ENCODE measurements at places on chromosomes 5 and 9. TPM values are rescaled to one million over a fixed set of nuclear protein-coding genes. Genes with fewer than 3 reads are reported as not detected.

Gene TMC1
- total RNA-seq: not detected

DNA sequence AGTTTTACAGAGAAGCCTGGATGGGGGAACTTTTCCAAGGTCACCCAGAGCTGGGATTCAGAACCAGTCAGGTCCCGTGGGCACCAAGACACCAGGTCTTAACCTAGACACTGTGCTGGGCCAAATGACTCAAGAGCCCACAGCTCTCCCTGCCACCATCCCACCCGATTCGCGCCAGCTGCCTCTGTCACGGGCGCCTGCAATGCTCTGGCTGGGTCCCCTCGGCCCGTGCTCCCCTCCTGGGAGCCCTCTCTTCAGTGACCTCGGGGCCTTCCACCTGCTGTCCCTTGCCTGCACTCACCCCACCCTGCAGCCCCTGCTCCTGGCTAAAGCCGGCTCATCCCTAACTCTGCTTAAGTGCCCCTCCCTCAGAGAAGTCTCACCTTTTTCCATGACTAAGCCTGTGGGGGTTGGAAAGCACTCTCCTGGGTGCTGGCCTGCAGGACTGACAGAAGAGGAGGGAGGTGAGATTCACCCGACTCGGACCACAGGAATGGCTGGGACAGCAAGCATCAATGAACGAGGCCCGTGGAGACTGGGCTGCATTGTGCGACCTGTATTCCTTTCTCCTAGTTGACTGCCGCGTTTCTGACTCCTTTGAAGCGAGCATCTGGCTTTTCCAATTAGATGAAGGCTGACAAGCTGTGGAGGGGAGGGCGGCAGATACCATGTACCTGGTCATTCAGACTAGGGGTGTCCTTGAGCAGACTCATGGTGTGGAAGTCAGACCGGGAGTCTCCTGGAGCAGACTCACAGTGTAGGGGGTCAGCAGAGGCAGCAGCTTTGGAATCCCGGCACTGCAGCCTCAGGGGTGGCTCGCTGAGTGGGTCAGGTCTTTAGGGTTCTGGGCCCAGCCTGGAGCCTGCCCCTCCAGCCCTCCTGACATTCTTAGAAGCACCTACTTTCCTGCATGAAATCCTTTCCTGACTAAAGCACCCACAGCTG is 5.8 kb upstream of the IL4 start:
- DNase-seq: no peak

Gene SPATA31E1
- total RNA-seq: not detected

- no peak for DNase-seq
Observed at GRCh38 chr5:96649251-96649662, 12.9 kb upstream of the CAST start.

Gene NEUROG1
- not detected for total RNA-seq

Gene C9orf78
- 38.7 TPM for total RNA-seq

GRCh38 chr9:91942201-91942600 is 7.8 kb downstream of the ROR2 start:
- no peak for DNase-seq

GRCh38 chr5:3226196-3226920 is 369.3 kb upstream of the IRX1 start:
- no peak for DNase-seq

DNA sequence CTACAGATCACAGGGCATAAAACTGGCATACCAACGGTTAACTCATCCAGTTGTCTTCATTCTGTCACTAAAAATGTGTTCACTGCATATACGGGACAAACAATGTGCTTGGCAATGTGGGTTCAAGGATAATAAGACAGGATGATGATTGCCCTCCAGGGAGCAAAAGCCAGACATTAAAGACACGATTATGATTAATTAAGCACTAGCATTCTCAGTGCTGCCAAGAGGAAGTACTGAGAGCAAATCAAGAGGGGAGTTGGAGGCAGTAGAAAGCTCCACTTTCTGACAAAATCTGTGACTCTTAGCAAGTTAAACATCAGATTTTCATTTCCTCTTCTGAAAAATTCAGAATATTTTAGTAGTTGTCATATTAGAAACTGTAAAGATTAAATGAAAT is 9.0 kb upstream of the IFNA8 start:
- no peak for DNase-seq

Gene ARSI
- 3.3 TPM for total RNA-seq

DNA sequence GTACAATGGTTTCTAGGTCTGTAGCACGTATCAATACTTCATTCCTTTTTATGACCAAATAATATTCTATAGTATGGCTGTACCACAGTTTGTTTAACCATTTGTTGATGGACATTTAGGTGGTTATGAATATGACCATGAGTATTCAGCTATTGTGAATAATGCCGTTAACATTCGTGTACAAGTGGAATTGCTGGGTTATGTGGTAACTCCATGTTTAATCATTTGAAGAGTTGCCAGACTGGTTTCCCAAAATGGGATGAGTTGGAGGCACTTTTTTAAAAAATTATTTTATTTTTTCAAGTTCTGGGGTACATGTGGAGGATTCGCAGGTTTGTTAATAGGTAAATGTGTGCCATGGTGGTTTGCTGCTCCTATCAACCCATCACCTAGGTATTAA is 4.6 kb downstream of the SNX2 start:
- no peak for DNase-seq

- DNase-seq: no peak
Observed at GRCh38 chr9:95167998-95168397, 149.5 kb downstream of the FANCC start.

GRCh38 chr5:96150007-96150406 is 188.4 kb upstream of the ELL2 start:
- DNase-seq: no peak

GRCh38 chr5:142659405-142659804 is 26.5 kb downstream of the FGF1 start:
- DNase-seq: peak; percentile 37

- DNase-seq: no peak
Observed at GRCh38 chr5:31884896-31885295, 246.0 kb downstream of the PDZD2 start.

GRCh38 chr9:75108571-75108970 is 20.3 kb downstream of the OSTF1 start:
- DNase-seq: no peak

Gene DNM1
- 15.5 TPM for total RNA-seq

GRCh38 chr9:14308853-14309145 is 5.1 kb downstream of the NFIB start:
- no peak for DNase-seq

GRCh38 chr5:139422307-139422893 is 16.9 kb downstream of the DNAJC18 start:
- no peak for DNase-seq

GRCh38 chr5:131460133-131460532 is 174.9 kb downstream of the RAPGEF6 start:
- no peak for DNase-seq

Gene NTNG2
- 0.08 TPM for total RNA-seq

DNA sequence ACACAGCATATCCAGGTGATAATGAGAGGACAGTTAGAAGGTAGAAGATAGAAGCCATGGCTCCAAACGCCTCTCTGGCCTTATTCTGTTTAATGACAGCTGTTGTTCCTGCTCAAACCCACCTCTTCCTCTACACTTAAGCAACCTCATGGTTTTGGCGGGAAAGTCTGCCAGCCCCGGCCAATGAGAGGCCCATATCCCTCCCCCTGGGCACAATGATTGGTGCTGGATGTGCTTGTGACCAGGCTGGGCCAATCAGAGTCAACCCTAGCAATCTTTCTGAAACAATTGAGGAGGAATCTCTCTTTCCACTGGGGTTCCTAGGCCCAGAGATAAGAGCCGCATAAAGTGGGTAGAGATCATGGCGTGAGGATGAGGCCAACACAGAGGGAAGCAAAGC is 4.8 kb upstream of the GFI1B start:
- no peak for DNase-seq

GRCh38 chr9:28781481-28781880 is 1208.2 kb upstream of the C9orf72 start:
- DNase-seq: no peak

DNA sequence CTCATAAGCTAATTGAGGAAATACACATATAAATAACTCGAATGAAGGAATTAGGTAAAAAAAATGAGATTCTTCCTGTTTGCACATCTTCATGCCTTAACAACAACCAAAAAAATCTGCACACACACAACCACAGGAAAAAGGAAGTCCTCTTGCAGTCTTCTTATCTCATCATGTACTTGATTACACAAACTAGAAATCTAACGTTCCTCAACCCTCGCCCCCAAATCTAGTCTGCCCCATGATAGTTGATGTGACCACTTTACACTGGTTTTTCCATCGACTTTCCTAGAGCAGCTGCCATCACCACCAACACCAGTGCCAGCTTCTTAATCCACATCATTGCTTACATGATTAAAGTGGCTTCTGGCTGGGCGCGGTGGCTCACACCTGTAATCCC is 31.2 kb upstream of the RNU6ATAC start:
- no peak for DNase-seq

GRCh38 chr5:38151878-38152277 is 106.5 kb upstream of the EGFLAM start:
- DNase-seq: no peak

Gene CD274
- not detected for total RNA-seq

GRCh38 chr9:73031350-73031749 is 78.5 kb upstream of the ALDH1A1 start:
- DNase-seq: no peak

DNA sequence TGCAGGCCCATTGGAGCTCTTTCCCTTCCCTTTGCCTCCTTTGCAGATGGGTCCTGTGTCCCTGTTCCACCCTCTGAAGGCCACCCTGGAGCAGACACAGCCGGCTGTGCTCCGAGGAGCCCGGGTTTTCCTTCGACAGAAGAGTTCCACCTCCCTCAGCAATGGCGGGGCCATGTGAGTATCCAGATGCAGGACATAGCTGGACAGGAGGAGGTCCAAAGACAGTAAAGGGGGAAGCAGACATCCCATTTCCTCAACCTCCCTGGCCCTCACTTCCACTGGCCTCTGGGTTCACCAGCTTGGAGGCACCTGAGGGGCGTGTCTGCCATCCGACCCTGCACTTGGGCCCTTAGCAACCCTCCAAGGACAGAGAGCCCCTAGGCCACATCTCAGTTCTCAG is 237.9 kb downstream of the CACNA1B start:
- DNase-seq: no peak

- peak; percentile 60 for DNase-seq
Observed at GRCh38 chr5:179297486-179298180, 47.6 kb downstream of the ADAMTS2 start.

Gene NR5A1
- total RNA-seq: not detected

GRCh38 chr9:114849450-114849849 is 43.6 kb upstream of the TNFSF15 start:
- DNase-seq: no peak

DNA sequence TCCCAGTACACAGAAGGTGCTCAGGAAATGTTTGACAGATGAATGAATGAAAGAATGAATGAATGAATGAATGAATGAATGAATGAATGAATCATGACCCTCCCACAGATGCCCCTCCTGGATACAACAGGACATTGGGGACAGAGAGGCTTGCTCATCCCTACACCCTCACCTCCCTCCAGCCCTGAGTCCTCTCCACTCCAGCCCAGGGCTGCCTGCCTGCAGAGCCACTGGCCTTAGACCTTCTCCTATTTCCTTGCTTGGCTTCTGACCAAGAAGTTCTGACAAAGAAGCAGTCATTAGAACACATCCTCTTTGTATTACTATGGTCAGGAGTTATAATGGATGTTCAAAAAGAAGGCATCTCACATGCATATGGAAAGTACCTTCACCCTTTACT is 240.7 kb upstream of the DAPK1 start:
- DNase-seq: no peak

GRCh38 chr5:54221135-54221534 is 89.2 kb downstream of the ARL15 start:
- no peak for DNase-seq

DNA sequence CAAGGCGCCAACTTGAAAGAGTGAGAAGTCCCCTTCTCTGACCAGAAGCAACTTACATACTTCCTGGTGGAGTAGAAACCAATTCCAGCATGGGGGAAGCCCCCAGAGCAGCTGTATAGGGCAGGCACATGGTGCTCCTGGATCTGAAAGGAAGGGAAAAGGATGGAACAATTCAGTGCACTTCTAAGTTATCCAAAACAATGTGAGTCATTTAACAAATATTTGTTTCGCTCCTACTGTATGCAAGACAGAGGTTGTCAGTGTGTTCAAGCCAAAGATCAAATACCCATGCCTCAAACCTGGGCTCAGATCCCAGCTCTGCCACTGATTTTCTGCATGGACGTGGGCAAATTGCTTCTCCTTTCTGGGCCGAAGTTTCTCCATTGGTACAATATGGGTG is 67.1 kb downstream of the LHX2 start:
- DNase-seq: no peak

GRCh38 chr5:10360686-10361085 is 7.2 kb downstream of the MARCHF6 start:
- DNase-seq: no peak

- DNase-seq: no peak
Observed at GRCh38 chr5:180175015-180175431, 34.0 kb downstream of the RASGEF1C start.

Gene ADAMTS16
- total RNA-seq: 0.10 TPM

Gene DAB2IP
- total RNA-seq: 55.6 TPM

GRCh38 chr9:73038089-73038509 is 85.2 kb upstream of the ALDH1A1 start:
- no peak for DNase-seq

DNA sequence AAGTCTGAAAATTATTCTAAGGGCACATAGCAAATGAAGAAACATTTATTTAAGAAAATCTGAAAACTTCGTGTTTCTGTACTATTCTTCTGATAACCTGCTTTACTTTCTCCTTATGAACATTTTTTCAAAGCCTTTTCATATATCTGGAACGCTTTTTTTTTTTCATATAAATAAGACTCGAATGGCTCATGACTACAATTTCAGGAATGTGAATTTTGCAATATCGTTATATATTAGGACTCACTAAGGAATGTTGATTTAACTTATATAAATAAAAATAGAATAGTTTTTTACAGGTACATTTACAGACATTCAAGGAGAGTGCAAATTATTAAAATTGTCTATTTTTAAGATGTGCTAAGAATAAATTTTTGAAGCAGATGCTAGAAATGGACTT is 42.9 kb downstream of the GPBP1 start:
- no peak for DNase-seq

DNA sequence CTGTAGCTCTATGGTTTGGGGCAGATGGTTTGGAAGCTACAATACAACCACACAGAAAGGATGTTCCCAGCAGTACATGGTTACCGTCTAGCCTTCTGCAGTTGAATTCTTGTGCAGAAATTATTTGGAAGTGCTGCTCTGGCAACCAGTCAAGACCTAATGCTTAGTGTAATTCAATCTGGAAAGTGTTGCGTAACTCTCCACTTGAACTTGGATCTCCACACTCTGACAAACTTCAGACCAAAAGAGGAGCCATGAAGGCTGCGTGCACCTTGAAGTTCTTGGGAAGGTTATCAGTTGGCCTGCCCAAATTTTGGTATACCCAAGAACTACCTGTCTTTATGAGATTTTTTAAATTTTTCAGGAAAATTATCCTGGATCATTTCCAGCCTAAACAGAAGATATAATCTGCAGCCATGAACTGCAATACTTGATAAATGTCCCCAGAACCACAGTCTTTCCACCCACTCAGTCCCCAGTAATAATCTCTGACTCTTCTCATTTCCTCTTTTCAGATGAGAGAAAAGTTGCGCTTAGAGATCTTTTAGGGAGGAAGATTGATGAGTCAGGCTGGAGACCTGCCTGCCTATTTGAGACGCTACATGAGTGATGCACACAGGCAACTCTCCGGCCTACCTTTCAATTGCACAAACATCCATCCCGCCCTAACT is 159.9 kb downstream of the FANCC start:
- DNase-seq: no peak

GRCh38 chr9:99393993-99394392 is 171.9 kb downstream of the SEC61B start:
- DNase-seq: no peak

Gene PLPP7
- 1.1 TPM for total RNA-seq

GRCh38 chr5:126124706-126125345 is 298.4 kb upstream of the GRAMD2B start:
- DNase-seq: no peak
